ENCODE measurements at places on chromosomes 12 and 14.

DNA sequence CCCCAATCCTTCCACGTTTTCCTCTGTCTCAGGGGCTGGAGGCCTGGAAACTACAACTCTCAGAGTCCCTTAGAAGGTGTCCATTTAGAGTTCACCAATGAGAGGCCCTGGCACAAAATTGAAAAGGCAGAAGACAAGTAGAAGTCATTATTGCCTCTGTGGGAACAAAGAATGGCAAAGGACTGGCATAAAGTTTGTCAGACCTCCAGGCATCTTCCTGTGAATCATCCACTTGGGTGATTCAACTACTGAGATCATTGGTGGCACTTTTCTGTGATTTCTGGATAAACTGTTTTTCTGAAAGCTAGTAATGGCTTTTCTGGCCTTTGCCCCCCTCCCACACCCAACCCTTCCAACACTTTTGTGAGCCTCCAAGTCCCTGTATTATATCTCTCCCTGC is 42.6 kb upstream of the C12orf42 start:
- no peak for DNase-seq

DNA sequence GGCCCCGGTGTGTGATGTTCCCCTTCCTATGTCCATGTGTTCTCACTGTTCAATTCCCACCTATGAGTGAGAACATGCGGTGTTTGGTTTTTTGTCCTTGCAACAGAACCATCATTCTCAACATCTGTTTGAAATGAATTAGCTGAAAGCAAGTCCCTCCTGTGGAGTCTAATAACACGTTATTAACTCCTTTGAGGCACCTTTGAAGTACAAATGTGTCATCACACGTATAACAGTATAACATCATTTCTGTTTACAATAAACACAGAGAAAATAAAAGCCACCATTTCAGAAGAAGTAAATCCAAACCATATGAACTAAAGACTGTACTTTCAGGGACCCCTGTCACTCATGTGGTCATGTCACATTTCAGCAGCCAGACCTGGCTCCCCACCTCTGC is 198.5 kb downstream of the STXBP6 start:
- no peak for DNase-seq

DNA sequence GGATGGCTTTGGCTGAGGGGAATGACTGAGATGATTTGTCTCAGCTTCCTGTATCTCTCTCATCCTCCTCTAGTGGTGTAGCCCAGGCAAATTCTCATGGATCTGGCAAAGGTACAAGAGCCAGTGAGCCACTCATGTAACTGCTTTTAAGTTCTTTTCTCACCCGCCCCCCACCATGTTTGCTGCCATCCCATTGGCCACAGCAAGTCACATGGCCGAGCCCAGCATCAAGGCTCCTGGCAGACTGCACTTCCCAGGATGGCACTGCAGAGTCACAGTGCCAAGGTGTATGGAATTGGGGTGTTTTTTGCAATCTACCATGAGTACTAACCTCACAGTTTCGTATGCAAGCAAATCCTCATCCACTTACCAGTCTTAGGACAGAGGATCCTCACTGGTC is 50.9 kb downstream of the CHST11 start:
- no peak for DNase-seq

DNA sequence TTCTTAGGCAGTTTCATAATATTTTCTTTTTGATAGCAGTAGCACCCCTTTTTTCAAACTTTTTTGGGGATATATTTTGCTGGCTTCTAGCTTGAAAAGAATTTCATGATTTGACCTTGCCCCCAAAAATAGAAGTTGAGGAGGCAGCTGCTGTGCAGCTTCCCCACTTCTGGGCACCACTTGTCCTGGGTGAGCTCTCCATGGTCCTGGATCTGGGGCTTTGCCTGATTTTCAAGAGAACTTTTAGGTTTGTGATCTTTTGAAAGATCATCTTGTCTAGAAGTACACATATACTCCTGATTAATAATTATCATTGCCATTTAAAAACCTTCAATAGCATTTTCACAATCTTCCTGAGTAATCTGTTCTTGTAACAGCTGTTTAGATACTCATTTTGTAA is 271.6 kb downstream of the NPAS3 start:
- no peak for DNase-seq

DNA sequence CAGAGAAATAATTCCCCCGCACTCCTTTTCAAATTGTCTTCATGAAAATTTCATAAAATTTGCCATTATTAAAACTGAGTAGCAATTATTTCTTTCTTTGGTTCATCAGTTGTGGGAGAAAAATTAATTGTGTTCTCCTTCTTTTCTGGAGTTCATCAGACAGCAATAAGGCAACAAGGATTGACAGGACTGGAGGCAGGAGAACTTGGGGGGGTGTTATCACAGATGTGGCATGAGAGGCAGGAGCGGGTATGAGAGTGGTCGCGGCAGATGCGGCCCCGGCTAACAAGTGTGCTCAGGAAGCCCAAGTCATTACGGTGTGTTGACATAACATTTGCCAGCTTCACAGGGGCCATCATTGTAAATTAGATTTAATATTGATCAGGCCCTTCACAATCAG is 306.6 kb upstream of the TMPO start:
- DNase-seq, result no peak

- no peak for DNase-seq
Measured at GRCh38 chr12:15033641-15034040, 60.8 kb downstream of the PDE6H start.

DNA sequence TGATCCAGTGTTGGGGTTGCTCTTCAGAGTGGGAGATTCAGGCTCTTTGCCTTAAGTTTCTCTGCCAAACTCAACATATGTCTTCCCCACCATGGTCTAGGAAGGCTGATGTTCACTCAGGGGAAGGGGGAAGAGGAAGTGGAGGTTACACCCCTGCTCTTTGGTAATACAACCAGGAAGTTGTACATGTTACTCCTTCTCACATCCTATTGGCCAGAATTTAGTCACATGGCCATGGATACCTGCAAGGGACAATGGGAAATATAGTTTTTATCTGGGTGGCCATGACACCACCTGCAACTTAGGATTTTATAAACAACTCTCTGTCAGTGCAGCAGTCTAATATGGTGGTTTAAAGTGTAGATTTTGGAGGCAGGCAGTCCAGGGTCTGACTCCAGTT is 150.9 kb downstream of the TBX5 start:
- DNase-seq, result no peak

DNA sequence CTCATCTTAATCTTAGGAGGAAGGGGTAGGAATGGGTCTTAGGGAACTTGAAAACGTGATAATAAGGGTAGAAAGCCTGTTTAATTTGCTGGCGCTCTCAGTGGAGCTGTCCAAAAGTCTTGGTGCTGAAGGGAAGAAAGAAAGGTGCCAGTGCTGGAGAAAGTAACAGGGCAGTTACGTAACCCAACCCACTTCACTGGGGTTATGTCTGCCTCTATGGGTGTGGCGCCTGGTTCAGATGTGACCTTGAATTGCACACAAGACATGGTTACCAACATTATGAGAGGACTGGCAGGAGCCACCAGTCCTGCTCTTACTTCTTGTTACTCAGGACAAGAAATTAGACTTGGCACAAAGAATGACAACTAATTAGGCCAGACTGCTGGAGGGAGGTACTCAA is 18.6 kb upstream of the GPATCH2L start:
- peak; percentile 49 for DNase-seq

GRCh38 chr12:75825686-75826085 is 205.9 kb downstream of the PHLDA1 start:
- no peak for DNase-seq

- DNase-seq, result no peak
Measured at GRCh38 chr12:40647651-40648050, 44.6 kb upstream of the CNTN1 start.

GRCh38 chr12:101783838-101784237 is 44.6 kb upstream of the SYCP3 start:
- no peak for DNase-seq

DNA sequence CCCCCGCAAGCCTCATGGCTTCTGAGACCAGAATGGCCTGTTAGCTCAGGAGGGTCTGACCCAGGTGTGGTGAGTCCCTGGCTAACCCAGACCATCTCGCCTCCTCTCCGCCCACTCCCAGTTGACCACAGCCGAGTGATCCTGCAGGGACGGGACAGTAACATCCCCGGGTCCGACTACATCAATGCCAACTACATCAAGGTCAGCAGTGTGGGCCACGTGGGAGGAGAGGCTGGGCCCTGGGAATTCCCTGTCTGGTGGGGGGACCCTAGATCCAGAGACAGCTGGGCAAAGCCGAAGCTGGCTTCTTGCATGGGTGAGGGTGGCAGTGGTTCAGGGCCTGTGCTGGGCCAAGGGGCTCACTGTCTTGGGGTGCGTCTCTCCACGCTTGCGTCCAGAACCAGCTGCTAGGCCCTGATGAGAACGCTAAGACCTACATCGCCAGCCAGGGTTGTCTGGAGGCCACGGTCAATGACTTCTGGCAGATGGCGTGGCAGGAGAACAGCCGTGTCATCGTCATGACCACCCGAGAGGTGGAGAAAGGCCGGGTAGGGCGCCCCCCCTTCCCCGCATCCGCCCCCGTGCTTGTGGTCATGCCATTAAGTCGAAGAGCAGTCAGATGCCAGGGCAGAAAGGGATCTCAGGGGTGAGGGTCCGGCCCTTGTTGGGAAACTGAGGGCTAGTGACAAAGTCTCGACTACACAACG is 5.0 kb downstream of the PTPN6 start:
- DNase-seq, result peak; percentile 37

DNA sequence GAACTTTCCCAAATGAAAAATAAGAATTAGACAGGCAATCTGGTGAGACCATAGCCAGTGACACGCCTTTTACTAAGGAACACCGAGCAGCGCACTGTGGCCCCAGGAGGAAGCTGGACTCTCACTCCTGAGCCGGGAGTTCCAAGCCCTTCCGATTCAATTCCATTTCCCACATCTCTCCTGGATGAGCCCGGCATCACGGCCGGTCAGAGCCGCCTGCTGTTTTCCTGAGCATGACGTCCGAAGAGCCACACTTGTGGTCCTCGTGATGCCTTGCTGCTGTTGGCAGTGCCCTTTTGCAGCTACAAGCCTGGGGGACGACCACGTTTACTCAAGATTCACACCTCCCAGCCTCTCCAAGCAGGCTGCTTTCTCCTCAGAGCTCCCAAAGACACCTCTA is 40.8 kb downstream of the FBXL14 start:
- DNase-seq, result no peak

DNA sequence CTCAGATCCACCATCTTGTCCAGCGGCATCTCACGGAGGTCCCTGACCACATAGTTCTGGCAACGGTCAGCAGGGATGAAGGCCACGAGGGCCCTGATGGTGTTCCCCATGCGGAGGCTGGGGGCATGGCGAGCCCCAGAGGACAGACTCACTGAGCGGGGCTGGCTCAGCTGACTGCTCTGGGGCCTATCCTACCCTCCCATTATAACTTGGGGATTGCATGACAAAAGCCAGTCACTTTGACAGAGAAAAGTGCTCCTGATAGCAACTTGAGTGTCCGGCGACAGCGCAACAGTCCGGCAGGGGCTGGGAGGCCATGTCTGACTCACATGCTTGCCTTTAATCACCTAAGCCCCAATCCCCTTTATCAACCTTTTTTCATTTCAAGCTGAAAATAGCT is at the start of gene LRRC10:
Gene LRRC10 (minus strand): TSS at position 179 of the 400 bp plus-strand sequence. CDS start 69 bp downstream, at position 110.
- no peak for DNase-seq

GRCh38 chr12:82740129-82741000 is 53.7 kb downstream of the TMTC2 start:
- DNase-seq, result no peak

DNA sequence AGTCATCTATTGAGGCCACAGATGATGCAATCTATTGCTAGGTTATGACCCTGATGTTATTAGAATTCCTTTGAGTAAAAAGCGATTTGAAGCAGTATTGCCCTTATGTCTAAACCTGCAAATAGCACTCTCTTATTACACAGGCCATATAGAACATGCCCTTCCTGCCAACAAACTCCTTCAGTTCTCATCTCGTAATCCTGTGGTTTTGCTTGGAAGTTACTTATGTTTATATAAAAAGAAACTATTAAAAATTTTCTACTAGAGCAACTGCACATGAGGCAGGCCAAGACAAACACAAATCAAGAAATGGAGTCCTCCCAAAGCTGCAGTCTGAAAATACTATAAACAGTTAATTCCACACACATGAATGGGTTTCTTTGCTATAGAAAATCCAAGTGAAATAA is 1200.2 kb downstream of the LRFN5 start:
- no peak for DNase-seq

GRCh38 chr14:67538501-67538900 is 5.4 kb downstream of the PLEKHH1 start:
- DNase-seq, result no peak

DNA sequence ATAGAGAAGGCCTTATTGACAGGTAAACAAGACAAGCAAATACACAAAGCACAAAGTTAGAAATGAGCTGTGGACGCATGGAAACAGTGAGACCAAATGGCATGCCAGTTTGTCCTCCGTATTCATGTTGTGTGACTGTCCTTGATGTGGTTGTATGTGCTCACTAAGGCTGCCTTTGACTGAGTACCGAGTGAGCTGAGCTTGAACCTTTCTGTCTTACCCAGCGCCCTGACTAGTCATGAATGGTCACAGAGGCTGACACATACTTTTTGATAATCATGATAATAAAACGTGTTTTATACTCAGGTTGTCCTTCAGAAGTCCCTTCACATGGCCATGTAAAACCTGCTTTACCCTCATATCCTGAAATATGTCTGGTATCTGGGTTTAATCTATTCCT is 553 bp upstream of the CATSPERB start:
- DNase-seq, result no peak

- no peak for DNase-seq
Measured at GRCh38 chr12:18754124-18754707, 16.3 kb downstream of the CAPZA3 start.

DNA sequence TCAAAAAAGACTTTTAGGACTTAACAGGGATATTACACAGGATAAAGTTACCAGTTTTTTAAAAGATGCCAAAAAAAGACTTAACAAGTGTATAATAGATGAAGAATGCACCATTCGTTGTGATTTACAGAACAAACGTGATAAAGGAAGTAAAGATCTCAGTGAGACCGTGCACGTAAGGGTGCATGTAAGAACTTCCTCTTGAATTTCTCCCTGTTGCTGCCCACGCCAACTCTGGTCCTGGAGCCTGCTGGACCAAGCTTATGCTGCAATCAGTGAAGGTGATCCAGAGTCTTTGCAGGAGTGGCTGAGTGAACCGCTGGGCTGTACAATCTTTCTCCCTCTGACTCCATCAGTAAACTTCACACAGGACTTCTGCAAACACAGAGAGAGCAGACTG is 593.7 kb downstream of the TMEM121 start:
- DNase-seq, result no peak

- no peak for DNase-seq
Measured at GRCh38 chr14:87111741-87112140, 881.2 kb downstream of the GALC start.

- DNase-seq, result no peak
Measured at GRCh38 chr14:95537298-95538089, 2.6 kb downstream of the GLRX5 start.

GRCh38 chr14:51533872-51534553 is 117.7 kb upstream of the FRMD6 start:
- DNase-seq, result no peak

DNA sequence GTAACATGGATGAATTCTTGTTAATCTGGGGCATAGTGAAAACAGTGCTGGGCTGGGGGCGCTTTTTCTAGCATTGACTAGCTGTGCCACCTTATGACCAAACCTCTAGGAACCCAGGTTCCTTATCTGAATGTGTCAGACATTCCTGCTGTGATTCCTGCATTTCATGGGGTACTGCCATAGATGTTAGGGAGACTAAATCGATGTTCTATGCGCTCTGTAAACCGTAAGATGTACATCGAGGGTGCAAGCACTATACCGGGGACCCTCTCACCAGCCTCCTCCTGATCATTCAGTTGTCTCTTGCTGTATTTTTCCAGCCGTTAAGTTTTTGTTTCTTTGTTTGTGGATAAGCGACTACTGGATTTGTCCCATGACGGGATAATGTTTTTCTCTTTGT is 170.9 kb upstream of the PARP11 start:
- DNase-seq, result no peak

- no peak for DNase-seq
Measured at GRCh38 chr14:32417956-32418552, 89.0 kb downstream of the AKAP6 start.
